ENCODE measurements at places on chromosomes 12 and 14.

- DNase-seq, result no peak
Measured at GRCh38 chr12:26963413-26963812, 25.1 kb downstream of the FGFR1OP2 start.

GRCh38 chr14:97410667-97411620 is 613.8 kb downstream of the VRK1 start:
- DNase-seq, result no peak

- no peak for DNase-seq
Measured at GRCh38 chr12:128767518-128767917, 56.2 kb downstream of the SLC15A4 start.

DNA sequence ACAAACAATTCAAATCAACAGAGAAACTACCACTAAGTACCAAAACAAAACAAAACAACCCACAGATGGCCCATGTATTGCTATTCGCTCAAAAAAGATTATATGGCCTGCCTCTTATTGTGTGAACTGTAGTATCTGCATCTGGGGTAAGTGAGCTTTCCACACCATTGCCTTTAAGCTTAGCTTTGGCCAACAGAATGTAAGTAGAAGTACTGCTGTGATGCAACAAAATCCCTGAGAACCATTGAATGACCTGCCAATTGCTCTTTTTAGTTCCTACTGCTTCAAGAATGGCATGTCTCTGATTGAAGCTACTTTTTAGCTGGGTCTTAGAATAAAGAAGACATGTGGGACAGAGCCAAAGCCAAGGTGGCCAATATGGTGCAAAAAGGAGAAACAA is 32.5 kb downstream of the PPFIA2 start:
- no peak for DNase-seq

DNA sequence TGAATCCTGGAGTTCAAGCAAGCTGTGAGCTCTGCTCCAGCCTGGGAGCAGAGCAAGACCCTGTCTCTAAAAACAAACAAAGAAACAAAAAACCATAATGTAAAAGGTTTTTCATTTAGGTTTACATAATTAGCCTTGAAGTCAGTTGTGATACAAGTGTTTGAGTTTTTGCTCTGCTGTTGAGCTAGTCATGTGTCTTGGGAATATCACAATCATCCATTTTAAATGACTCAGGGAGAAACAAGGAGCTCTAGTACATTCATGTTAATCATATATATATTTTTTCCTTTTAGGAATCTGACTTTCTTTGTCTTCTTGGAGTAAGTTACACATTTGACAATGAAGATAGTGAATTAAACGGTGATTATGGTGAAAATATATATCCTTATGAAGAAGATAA is 12.9 kb downstream of the MIA2 start:
- DNase-seq, result no peak

All from activated naive CD4-positive, alpha-beta T cell treated with anti-CD3 and anti-CD28 coated beads, Interleukin-2, amount 50 U/mL, for 16 hours (primary cell).